ENCODE measurements at places on chromosomes 1 and 21.

- no peak for DNase-seq
These were observed 31.8 kb downstream of the SPSB1 start for GRCh38 chr1:9324246-9325096.

DNA sequence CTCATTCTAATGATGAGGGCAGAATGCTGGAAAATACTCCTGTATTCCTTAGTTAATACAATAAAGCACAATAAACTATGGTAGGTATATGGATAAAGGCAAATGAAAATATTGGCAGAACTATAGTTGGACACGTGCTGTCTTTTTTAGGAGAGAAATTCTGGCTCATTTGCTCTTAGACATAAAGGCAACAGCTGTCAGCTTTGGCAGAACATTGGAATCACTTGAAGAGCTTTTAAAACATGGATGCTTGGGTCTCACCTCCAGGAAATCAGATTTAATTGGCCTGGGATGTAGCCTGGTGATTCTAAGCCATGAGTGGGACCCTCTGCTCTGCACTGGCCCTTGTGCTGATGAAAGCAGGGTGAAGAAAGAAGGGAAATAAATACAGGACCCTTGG, 9.9 kb downstream of the CRP start:
- no peak for DNase-seq

GRCh38 chr1:154151311-154151710, 3.6 kb downstream of the NUP210L start:
- no peak for DNase-seq

DNA sequence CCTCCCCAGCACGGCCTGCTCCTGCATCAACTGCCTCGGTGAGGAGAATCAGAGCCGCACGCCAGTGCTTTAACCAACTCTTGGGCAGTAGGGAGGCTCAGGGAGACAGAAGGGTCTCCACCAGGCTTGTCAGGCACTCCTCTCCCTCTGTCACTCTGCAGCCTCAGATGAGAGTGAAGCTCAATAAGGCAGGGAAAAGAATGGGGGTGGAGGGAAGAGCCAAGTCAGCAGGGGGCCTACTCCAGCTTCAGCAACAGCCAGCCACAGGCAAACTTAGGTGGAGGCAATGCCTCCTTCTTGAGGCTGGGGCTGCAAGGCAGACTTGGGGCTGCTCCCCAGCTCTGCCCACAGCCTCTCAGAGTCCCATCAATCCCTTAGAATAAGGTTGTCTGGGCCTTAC, 51.8 kb upstream of the A3GALT2 start:
- peak; percentile 43 for DNase-seq

- DNase-seq: no peak
These were observed 206.0 kb upstream of the USP24 start for GRCh38 chr1:55420929-55421716.
